ENCODE measurements at places on chromosomes 6 and 20.
A peak's percentile ranks its signal among the peaks of the same experiment; 100 is the strongest.

DNA sequence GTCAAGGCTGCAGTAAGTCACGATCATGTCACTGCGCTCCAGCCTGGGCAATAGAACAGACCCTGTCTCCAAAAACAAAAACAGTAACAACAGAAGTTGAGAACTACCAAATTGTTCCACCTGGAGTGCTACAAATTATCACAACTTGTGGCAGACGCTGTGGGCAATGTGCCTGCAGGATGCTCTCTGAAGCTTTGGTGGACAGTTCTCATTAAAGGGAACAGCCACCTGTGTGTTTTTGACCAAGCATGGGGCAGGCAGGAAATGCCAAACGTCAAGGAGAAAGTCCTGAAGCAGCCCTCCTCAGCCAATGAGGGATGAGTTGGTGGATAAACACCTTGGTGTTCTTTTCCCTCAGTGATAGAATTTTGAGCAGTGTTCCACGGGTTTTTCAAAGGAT, 15.8 kb downstream of the COX4I2 start:
- DNase-seq, result no peak

GRCh38 chr6:14189074-14189473, 71.5 kb downstream of the CD83 start:
- DNase-seq, result no peak

DNA sequence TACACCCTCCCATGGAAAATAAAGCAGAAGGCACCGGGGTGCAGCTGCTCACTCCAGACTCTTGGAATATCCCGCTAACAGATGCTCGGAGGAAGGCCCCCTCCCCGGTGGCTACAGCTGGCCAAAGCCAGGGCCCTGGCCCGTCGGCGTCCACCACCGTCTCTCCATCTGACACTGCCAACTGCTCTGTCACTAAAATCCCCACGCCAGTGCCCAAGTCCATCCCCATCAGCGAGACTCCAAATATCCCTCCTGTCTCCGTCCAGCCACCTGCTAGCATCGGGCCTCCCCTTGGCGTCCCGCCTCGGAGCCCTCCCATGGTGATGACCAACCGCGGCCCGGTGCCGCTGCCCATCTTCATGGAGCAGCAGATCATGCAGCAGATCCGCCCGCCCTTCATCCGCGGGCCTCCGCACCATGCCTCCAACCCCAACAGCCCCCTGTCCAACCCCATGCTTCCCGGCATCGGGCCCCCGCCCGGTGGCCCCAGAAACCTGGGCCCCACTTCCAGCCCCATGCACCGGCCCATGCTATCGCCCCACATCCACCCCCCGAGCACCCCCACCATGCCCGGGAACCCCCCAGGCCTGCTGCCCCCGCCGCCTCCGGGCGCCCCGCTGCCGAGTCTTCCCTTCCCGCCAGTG, 143.9 kb downstream of the SOBP start:
- DNase-seq, result no peak

- DNase-seq, result no peak
Observed at GRCh38 chr6:21392177-21392576, 201.4 kb upstream of the SOX4 start.

GRCh38 chr6:144006736-144007477, 1.2 kb downstream of the PLAGL1 start:
- peak; percentile 39 for DNase-seq

DNA sequence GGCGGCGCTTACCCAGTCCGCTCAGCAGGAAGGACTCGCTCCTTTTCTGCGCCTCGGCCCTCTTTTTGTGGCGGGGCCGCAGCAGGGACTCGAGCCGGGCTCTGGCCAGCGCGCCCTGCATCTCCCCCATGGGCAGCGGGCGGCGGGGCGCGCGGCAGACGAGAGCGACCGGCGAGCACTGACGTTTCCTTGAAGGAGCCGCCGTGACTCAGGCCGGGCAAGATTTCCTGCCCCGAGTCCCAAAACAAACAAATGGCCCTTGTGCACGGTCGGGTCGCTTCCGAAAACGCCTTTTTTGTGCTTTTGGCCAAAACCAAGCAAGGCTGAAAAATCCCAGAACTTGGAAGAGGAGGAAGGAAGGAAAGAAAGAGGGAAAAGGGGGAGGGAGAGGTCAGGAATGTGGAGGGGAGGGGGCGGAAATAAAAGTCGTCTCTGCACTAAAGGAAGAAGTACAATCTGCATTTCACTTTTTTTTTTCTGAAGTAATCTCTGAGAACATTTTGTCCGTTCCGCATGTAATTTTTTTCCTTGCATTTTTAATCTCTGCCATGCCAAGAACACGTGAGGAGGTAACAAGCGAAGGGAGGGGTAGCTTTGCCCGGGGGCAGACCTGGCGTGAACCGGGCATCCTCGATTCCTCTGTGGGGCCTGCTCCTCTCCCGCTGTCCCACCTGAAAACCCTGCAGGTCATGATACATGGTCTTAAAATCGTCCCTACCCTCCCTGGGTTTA, 123.3 kb upstream of the SLC2A12 start:
- peak; percentile 55 for DNase-seq

- DNase-seq, result no peak
Observed at GRCh38 chr20:11650566-11650965, 267.1 kb upstream of the BTBD3 start.

DNA sequence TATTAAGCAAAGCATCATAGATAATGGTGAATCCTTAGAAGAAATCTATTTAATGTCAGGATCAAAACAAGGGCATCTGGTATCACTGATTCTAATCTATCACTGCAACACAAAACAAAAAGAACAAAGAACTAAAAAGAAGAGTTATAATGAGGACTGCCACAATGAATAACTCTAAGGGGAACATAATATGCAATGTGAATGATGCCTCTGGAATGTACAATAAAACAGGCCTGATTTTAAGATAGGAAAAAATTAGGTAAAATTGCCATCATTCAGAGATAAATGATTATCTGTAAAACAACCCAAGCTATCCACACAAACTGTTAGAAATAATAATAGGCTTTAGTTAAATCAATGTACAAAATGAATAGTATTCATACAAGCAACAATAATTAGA, 936.7 kb upstream of the CITED2 start:
- no peak for DNase-seq

- DNase-seq, result no peak
Observed at GRCh38 chr20:38880952-38881735, 45.1 kb upstream of the FAM83D start.
